Dermis blood vessel endothelial cell (primary cell): ENCODE measurements at places on chromosomes 6 and 20. TPM values are rescaled to one million over a fixed set of nuclear protein-coding genes. Genes with fewer than 3 reads are reported as not detected.

MOXD1 gene
- total RNA-seq = 0.34 and 0.65 TPM in 2 replicates

KIZ gene
- total RNA-seq = 5.7 and 7.5 TPM in 2 replicates

CD109 gene
- total RNA-seq = 25.2 and 36.3 TPM in 2 replicates

HLA-DRB5 gene
- not detected in 2 replicates for total RNA-seq

SERINC3 gene
- 108 and 110 TPM in 2 replicates for total RNA-seq

OXT gene
- not detected in 2 replicates for total RNA-seq

BPHL gene
- total RNA-seq = 14.2 and 20.8 TPM in 2 replicates

NNAT gene
- total RNA-seq = 0.23 and 0.34 TPM in 2 replicates

PNPLA1 gene
- not detected in 2 replicates for total RNA-seq

ZKSCAN3 gene
- 6.3 and 9.7 TPM in 2 replicates for total RNA-seq

PRR18 gene
- not detected in 2 replicates for total RNA-seq

BNIP5 gene
- not detected in 2 replicates for total RNA-seq

SLC24A3 gene
- total RNA-seq = 0.09 TPM in 1 of 2 replicates, not detected in the other

MYBL2 gene
- total RNA-seq = 8.7 and 45.0 TPM in 2 replicates

FAM209B gene
- 0.33 TPM in 1 of 2 replicates, not detected in the other for total RNA-seq

DEF6 gene
- 0.88 and 1.0 TPM in 2 replicates for total RNA-seq

MYLK2 gene
- total RNA-seq = 8.5 and 8.7 TPM in 2 replicates

PACSIN1 gene
- not detected in 2 replicates for total RNA-seq

KCNG1 gene
- total RNA-seq = 0.70 and 3.1 TPM in 2 replicates

MOG gene
- total RNA-seq = not detected in 2 replicates

CD24 gene
- 9.4 and 21.6 TPM in 2 replicates for total RNA-seq

ABHD16B gene
- not detected in 2 replicates for total RNA-seq

ISM1 gene
- 0.09 and 0.17 TPM in 2 replicates for total RNA-seq

VGLL2 gene
- total RNA-seq = not detected in 2 replicates

MUCL3 gene
- not detected in 2 replicates for total RNA-seq

CTAGE9 gene
- total RNA-seq = not detected in 2 replicates

SLC25A27 gene
- total RNA-seq = 1.9 and 6.3 TPM in 2 replicates

SLC22A2 gene
- not detected in 2 replicates for total RNA-seq

PPP1R3G gene
- 0.74 and 0.85 TPM in 2 replicates for total RNA-seq

DNAH8 gene
- total RNA-seq = under 0.01 and 0.05 TPM in 2 replicates

OR12D3 gene
- total RNA-seq = not detected in 2 replicates

FKBP1C gene
- 0.17 and 4.4 TPM in 2 replicates for total RNA-seq

SMPDL3A gene
- 4.8 and 6.3 TPM in 2 replicates for total RNA-seq

GABRR2 gene
- 0.14 and 0.51 TPM in 2 replicates for total RNA-seq

LHFPL5 gene
- total RNA-seq = not detected in 2 replicates

SPDEF gene
- under 0.01 TPM in 1 of 2 replicates, not detected in the other for total RNA-seq

DLK2 gene
- total RNA-seq = 0.60 and 0.68 TPM in 2 replicates

E2F1 gene
- total RNA-seq = 11.2 and 16.1 TPM in 2 replicates

PHACTR3 gene
- 0.51 and 1.3 TPM in 2 replicates for total RNA-seq

RAD21L1 gene
- not detected in 2 replicates for total RNA-seq

DEFB132 gene
- total RNA-seq = not detected in 2 replicates

RSPH3 gene
- total RNA-seq = 2.6 and 3.1 TPM in 2 replicates

FERMT1 gene
- under 0.01 and 0.28 TPM in 2 replicates for total RNA-seq
